ENCODE measurements at places on chromosomes 11 and 22.

DNA sequence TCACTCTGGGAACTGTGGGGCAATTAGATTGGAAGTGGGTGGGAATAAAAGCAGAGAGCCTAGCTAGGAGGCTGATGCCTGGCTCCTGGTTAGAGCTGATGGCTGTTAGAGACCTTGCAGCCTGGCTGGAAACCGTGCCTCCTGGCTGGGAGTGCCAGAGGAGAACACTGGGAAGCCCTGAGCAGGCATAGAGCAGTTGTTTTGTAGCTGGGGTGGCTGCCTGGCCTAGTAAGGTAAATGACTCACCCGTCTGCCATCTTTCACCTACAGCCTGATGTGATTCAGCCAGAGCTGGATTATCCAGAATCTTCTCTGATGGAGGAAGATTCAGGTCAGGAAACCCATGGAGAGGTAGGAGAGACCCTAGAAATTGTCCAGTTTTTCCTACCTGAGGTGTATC lies 6.1 kb downstream of the UQCR10 start:
- DNase-seq: no peak

DNA sequence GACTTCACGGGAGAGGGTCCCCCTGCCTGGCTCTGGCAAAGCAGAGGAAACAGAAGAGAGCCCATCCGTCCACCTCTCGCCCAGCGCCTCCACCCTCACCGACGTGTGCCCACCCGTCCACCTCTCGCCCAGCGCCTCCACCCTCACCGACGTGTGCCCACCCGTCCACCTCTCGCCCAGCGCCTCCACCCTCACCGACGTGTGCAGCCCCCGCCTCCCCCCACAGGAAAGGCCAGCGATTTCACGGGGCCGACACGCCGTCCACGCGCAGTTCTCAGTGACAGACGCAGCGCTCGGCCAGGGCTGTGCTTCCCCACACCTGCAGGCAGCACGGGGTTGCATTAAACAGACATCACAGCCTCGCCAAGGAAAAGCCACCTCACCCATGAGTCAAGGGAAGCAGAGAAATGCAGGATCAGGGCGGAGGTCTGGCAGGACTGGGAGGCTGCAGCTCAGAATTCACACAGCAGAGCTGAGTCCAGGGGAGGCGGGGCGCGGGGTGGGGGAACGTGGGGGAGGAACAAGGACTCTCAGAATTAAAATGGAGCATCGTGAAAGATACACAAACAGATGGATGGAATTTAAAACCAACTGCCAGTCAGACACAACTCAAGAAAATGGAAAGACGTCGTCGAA lies 377.7 kb downstream of the BRD1 start:
- no peak for DNase-seq

DNA sequence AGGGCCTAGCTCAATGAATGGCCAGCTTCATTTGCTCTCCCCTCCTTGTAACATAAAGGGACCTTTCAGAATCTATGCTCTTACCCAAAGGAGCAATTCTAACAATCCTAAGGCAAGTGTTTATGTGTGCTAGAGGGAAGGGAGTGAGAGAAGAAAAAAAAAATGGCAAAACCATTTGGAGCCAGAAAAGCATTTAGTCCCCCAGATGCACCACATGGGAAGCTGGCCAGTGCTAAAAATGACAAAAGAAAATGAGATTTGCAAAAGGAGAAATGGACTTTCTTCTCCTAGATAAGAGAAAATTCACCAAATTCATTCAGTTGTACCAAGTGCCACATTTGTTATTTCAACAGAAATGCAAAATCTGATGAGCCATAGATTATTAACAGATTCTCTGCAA lies 52.8 kb downstream of the SERGEF start:
- no peak for DNase-seq

GRCh38 chr11:45385844-45386243 lies 99.7 kb upstream of the SYT13 start:
- DNase-seq: no peak

DNA sequence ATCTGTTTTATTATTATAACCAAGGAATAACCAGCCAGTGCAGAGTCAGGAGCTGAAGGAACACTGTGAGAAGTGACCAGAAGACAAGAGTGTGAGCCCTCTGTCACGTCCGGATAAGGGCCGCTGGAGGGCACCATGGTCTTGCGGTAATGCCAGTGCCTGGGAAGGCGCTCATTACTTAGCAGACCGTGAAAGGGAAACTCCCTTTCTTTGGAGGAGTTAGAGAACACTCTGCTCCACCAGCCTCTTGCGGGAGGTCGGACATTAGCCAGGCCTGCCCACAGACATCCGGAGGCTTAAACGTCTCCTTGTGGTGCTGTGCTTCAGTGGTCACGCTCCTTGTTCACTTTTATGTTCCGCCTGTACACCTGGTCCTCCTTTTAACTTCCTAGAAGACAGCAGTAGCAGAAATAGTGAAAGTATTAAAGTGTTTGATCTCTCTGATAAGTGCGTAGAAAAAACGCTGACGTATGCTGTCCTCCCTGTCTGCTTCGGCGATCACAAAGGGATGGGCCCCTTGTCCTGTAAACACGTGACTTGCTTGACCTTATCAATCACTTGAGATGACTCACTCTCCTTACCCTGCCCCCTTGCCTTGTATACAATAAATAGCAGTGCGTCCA lies 120.6 kb upstream of the LMO1 start:
- DNase-seq: no peak

- peak; percentile 84 for DNase-seq
Observed at GRCh38 chr11:26442131-26442530, 110.2 kb downstream of the ANO3 start.

Measured in AG20443 (cell line).